ENCODE measurements at places on chromosomes 2 and 18.

DNA sequence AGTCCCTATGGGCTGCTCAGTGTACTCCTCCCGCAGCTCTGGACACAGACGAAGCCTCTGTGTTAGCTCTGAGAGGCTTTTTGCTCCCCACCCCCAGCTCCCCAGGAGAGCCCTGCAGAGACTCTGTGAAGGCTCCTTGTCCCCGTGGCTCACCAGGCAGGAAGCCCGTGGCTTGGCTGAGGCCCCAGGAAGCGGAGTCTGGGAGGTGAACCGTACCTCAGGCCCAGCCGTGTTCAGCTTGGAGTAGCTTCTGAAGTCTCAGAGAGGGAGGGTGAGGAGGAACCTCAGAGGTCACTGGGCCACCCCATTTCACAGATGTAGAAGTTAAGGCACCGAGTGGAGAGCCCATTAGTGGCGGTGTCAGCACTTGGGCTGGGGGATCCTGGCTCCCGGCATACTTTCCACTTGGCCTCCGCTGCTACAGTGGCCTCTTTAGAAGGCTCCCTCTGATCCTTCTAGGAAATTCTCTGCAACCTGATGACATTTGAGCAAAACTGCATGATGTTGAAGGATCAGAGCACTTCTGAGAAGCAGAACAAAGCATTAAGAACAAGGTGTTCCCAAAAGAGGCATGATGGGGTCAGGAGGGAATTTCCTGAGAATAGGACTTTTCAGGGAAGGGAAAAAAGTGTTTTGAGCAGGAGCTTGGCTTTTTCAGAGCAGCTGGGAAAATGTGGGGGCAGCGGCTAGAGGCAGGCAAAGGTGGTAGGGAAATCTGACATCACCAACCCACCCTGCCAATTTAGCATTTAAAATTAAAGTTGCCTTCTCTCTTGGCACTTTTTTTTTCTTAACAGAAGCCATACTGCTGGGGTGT lies 79.1 kb downstream of the MCFD2 start:
- DNase-seq, result no peak

- DNase-seq, result no peak
These were observed 148.9 kb downstream of the EN1 start for GRCh38 chr2:118698564-118698963.

DNA sequence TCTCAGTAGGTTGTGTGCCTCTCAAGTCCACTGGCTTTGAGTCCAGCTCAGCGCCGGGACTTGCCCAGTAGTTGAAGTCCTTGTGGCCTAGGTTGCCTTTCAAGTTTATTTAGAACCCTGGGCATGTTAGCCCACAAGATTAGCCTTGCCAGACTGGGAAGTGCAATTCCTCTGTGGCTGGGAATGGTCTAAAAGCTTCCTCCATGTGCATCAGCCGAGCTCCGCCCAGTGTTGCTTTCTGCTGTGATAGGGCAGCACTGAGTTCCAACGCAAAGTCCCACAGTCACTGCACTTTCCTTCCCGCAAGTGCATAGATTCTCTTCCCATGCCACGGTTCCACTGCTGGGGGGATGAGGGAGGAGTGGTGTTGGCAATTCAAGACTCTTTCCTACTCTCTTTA lies 308.9 kb upstream of the THUMPD2 start:
- no peak for DNase-seq

- DNase-seq, result no peak
These were observed 1436.4 kb downstream of the SUCLG1 start for GRCh38 chr2:83022631-83023210.

DNA sequence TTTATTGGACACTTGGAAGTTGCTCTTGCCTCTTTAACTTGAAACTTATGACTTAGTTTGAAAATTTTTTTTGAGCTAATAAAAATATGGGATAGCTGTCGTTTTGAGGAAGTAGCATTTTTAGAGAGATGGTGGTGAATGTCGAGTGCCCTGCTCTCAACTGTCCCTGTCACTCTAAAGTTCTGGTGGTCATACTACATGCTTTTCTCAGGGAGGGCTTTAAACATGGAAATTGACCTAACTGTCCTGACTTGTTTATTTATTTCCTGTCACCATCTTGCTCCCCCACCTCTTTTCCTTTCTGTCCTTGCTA lies 16.0 kb downstream of the CEP192 start:
- DNase-seq, result no peak

DNA sequence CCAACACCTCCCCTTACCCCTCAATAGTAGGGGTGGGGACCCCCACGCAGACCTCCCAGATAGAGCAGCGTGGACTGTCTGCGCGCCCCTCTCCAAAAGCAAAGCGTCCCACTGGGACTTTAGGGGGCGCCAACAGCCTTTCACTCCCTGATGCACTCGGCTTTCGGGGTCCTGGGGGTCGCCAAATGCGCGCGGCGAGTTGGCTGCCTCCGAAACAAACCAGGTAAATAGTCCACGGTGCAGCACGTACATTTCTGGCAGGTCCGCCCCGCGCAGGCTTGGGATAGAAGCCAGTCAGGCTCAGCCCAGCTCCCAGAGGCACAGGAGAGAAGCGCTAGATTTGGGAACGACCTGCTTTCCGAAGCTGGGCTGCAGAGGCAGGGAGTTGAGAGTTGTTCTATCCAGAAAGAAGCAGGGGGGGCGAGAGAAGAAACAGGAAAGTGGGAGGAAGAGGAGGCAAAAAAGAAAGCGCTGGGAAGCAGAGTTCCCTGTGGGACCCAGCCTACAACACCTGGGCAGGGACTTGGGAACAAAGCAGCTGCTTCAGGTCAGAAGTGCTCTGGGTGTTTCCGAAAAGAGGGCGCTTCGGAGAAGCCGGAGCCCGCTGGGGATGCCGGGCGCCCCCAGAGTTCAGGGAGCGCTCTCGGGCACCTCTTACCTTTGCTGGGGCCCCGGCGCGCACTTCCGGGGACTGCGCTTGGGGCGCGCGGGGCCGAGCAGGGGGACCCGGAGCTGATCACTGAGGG lies 544 bp downstream of the EVA1A start:
- DNase-seq, result no peak

DNA sequence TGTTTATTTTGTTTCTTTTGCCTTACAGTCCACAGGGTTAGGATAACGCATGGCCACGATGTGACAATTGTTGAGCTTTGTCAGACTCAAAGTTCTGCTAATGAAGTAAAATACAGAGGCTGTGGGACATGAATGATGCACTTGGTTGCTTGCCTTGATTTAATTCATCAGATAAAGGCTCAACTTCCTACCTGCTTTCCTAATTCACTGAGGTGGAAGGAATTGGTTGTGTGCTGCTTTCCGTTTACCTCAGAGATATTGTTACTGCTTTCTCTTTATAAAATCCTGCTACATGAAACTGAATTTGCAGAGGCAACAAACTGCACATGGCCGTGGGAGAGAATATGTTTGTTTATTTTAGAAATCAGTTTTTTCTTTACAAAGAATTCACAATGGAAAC lies 6.6 kb downstream of the RIT2 start:
- no peak for DNase-seq

- no peak for DNase-seq
These were observed 870.2 kb downstream of the CBLN2 start for GRCh38 chr18:71673954-71674353.

All from Ammon's horn (tissue), 1 donor.